Thymus (tissue), 14 donors: ENCODE measurements at places on chromosomes 4 and X. TPM values are rescaled to one million over a fixed set of nuclear protein-coding genes. Genes with fewer than 3 reads are reported as not detected.

GRCh38 chr4:97987019-97987648 is 156.1 kb downstream of the STPG2 start:
- no peak for DNase-seq

DNA sequence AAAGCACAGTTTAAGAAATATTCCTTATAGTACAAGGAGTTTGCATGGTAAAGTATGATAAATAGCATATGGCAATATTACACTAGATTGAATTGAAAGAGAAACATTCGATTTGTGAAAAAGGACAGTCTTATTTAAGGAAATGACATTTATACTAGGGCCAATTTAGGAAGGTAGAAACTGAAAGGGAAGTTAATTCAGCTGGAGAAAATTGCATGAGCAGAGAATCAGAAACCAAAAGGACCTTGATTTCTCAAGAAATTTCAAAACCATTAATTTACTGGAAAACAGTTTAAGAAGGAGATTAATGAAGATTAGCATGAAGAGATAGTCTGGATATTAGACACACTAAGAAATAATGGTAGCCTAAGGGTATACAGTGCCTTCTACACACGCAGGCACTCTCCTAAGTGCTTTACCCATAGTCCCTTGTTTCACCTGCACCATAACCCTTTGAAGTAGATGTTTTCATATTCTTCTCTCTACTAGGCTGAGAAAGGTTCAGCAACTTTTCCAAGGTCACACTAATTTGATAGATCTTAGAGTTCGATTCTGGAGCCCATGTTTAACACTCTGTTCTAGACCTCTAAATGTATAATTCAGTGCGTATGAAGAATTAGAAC is 259.1 kb upstream of the SLIT2 start:
- no peak for DNase-seq

- no peak for DNase-seq
These were observed 8.1 kb downstream of the SNX25 start for GRCh38 chr4:185217408-185217975.

DNA sequence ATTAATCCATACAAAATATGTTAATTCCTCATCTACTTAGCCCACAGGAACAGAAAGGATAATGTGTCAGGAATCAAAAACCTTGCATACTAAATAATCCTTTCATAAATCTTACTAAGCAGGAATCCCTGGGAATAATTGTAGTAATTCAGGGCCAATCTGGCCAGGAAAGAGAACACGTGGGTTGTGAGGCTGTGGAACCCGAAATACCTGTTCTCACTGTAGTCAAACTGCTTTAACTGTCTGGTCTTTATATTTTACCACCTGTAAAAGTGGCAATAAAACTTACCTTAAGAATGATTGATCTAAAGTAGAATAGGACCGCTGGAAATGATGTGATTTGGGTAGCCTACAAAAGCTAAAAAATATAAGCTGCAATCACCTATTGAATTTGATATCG is 1620.9 kb downstream of the STIM2 start:
- no peak for DNase-seq

The PDCL2 gene
- total RNA-seq = not detected

DNA sequence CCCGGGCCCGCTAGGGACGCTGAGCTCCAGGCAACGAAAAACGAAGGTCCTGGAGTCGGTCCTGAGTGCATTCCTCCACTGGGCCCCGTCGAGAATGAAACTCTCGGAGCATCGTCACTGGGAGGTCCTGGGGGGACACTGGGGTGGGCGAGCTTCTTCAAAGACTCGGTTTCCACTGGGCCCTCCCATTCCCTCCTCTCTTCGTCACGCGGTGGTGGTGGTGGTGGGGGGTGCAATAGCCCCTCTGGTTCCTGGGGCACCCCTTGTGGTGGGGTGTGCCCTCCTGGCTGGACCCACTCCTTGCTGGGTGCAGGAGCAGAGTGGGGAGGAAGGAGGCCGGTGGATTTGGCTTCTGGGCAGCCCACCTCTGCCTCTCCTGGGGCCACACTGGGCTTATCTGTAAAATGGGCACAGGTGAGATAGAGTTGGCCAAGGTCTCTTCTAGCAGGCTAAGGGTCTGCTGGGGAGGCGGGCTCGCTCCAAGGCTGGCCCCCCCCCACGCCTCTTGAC is 12.9 kb downstream of the HMX1 start:
- DNase-seq = no peak

DNA sequence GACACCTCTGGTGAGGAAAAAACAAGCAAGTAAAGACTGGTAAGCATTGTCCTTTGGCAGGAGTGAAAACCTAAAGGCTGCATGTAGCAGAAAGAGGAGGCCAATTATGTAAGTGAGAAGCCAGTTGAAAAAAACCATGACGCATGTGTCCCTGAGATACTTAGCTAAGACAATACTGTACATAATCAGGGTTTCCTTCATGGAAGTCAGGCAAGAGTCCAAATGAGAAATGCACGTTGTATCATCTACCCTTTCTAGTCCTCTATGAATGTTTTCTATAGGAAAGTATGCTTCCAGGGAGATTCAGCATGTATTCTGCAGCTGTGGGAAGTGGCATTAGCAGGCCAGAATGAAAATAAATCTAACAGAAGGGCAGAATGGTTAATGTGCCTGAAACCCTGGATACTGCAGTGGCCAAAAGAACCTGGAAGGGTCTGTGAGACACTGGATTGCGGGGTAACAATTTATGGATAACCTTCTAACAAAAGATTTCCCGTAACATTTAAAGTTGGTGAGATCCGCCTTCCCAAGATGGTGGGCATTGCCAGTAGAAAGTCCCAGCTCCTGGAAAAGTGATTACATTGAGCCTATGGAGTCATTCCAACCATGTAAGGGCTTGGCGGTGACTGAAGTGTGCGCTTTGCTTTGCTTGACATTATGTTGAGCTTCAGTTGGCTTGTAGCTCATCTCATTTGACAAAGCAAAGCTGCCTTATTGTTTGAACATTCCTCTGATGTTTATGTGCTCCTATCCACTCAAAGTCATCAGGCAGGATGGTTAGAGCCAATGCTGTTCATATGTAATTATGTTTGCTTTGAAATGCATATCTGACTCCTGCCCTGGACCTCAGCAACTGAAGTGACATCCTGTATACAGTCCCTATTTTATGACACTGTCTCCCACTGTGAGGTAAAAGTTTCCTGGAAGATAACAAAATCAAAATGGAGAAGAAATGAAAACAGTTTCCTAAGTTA is 200.4 kb downstream of the ARHGAP24 start:
- no peak for DNase-seq

GRCh38 chrX:10598540-10598939 is 21.8 kb downstream of the MID1 start:
- no peak for DNase-seq

DNA sequence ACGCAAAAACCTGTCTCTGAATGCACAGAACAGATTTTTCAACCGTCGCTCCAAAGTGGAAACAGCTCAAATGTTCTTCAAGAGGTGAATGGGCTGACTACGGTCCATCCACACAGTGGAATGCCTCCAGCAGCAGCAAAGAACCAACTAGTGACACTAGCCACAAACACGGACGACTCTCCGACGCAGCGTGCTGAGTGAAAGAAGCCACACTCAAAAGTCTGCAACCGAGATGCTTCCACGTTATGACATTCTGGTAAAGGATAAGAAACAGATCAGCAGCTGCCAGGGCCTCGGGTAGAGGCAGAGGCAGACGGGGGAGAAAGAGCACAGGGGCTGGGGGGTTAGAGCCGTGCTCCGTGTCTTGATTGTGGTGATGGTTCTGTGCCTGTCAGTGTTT is 125.2 kb downstream of the AFAP1 start:
- DNase-seq = no peak

- no peak for DNase-seq
These were observed 287.0 kb upstream of the GALNT7 start for GRCh38 chr4:172881645-172882044.

DNA sequence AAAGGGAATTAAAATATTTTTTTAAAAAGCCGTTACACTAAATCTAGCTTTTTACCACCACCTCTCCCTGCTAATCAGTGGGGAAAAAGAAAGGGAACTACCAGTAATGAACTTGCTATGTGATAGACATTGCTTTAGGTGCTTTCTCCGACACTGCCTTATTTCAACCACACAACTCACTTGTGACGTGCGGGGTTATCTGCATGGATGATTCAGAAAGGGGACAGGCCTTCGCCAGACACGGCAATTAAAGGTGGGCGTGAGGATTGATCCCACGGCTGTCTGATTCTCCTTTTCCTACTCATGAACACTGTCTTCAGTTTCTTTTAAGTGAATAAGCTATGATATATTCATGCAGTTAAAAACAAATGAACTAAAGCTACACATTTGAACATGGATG is 882 bp upstream of the CXCR3 start:
- no peak for DNase-seq

GRCh38 chr4:43567644-43568043 is 675.1 kb downstream of the GRXCR1 start:
- DNase-seq = no peak

DNA sequence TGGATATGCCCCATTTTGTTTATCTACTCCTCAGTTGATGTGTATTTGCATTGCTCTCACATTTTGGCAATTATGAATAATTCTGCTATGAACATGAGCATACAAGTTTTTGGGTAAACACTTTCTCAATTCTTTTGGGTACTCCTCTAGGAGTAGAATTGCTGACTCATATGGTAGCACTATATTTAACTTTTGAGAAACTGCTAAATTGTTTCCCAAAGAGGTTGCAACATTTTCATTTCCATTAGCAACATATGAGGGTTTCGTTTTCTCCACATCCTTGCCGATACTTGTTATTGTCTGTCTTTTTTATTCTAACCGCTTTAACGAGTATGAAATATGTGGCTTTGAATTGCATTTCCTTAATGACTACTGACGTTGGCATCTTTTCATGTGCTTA is 185.4 kb downstream of the TSPAN5 start:
- DNase-seq = no peak

- DNase-seq = no peak
These were observed 443.1 kb upstream of the PITX2 start for GRCh38 chr4:111066001-111066400.

The JCHAIN gene
- total RNA-seq = 48.5 TPM

DNA sequence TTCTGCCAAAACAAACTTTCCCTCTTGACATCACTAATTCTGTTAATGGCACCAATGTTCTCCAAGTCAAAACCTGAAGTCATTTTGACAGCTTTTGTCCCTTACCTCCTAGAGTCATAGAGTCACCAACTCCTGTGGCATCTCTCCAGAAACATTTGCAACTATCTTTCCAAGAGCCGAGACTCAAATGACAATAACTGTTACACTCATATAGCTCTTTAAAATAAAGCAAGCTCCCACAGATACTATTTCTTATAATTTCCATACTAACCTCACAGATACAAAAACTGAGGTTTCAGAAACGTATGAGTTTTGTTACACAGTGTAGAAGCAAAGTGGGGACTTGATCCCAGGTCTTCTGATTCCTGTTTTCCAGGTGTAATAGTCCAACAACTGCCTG is 18.3 kb downstream of the GPRIN3 start:
- no peak for DNase-seq

DNA sequence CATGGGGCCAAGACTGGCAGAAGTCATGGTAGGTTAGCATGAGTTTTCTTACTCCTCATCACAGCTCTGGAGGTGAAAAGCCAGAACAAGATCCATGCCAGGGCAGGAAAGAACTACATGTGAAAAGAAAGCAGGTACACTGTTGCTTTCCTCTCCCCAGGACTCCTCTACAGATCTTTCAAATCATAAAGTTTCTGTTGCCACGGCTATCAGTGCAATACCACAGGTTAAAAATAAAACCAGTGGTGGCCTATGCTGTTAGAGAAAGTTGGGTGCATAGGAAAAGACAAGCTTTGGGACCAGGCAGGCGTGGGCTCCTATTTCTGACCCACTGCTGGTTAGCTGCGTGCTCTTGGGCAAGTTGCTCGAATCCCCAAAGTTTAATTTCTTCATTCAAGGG is 81.4 kb downstream of the SH3RF1 start:
- DNase-seq = no peak

- no peak for DNase-seq
These were observed 200.6 kb upstream of the LDB2 start for GRCh38 chr4:17098996-17099395.

DNA sequence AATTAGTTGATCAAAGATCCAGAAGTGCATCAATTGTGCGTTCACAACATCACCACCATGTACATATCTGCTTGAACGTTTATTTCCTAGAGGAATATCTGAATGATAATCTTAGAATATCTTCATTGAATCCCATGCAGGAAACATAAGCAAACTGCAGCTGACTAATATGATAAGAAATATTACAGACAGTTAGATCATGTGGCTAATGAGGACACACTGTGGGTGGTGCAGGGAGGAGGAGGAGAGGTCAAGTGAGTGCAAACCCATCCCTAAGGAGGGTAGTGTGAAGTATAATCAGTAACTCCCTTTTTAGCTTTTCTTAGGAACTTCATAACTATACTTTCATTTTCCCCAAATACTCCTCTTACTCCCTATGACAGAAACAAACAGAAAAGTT is 58.3 kb upstream of the HPGD start:
- DNase-seq = no peak

DNA sequence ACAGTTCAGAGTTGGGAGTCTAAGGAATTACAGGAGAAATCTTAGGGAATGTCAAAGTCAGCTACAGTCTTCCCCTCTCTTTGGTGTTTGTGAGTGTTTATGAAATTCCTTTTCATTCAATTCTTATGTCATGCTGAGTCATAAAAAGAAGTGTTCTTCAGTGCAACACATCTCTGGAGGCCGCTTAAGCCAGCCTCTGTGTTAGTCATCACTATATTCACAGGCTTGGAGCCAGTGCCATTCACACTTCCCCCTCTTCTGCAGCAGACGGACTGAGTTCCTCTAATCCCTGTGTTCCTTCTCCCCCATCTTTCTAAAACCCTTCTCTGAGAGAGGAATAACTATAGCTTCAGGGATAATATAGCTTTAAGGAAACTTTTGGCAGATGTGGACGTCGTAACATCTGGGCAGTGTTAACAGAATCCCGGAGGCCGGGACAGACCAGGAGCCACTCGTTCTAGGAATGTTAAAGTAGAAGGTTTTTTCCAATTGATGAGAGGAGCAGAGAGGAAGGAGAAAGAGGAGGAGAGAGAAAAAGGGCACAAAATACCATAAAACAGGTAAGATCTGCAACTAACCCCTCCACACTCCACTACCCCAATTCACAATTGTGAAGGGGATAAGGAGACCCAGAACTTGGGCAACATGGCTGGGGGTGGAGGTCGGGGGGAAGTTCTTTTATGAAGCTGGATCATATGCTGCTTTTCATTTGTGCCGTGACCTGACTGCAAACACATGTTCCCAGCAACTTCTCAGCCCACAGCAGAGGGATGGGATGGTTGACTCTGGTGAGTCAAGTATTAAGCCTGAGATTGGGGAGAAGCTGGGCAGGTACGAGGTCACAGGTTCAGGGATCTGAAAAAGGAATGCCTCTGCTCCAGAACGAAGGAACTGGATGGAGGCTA is at the start of gene SRPX2:
TSS of gene SRPX2 (plus strand) at position 244 of the 905 bp plus-strand sequence. CDS start 2,124 bp downstream, outside the sequence.
- DNase-seq = no peak

- DNase-seq = no peak
These were observed 169.2 kb upstream of the MAGEB18 start for GRCh38 chrX:25968920-25969319.

GRCh38 chr4:14646831-14647230 is 355.4 kb upstream of the CPEB2 start:
- DNase-seq = no peak

The HAUS3 gene
- 14.3 TPM for total RNA-seq

- no peak for DNase-seq
These were observed 62.7 kb upstream of the PHKA2 start for GRCh38 chrX:19046343-19047215.

The EMCN gene
- total RNA-seq = 7.9 TPM
